SHP77 treated with DMSO at 0.1 percent for 48 hours (cell line): ENCODE measurements at places on chromosomes 6 and 20.

DNA sequence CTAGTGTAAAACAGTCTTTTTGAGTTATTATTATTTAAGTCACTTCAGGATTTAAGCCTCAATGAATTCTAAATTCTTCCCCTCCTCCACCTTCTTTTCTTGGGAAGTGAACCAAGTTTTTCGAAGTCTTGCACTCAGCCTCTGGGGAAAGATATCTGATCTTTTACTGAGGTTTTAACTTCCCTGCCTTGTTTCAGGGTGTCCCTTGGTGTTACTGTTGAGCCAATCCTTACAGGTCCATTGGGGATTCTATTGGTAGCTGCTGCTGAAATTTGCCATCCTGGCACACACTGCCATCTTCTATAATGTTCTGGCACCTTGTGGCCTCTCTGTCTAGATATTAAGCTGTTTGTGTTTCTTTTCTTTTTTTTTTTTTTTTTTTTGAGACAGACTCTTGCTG, 31.7 kb downstream of the BEND6 start:
- no peak for DNase-seq

DNA sequence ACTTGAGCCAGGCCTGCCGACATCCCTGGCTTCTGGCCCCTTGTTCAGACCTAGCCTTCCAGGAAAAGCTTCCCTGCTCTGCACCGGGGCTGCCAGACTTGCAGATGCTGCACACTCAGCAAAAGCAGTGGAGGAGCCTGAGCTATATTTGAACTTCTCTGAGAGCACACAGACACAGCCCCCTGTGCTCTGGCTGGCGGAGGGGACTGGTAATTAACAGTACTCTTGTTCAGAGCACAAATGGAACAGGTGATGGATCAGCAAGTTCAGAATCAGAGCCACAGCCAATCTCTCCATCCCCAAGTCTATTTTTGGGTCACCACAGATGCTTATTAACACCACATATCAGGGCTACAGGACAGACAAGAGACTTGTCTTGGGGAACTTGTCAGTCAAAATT, 27.6 kb upstream of the RIMS4 start:
- DNase-seq, result no peak

GRCh38 chr20:36862857-36863668, 12.9 kb upstream of the TLDC2 start:
- no peak for DNase-seq

- no peak for DNase-seq
These were observed 833 bp downstream of the RAB5IF start for GRCh38 chr20:36606158-36607066.

- DNase-seq, result no peak
These were observed 72.0 kb downstream of the LY86 start for GRCh38 chr6:6660339-6661045.

- DNase-seq, result no peak
These were observed 40.6 kb downstream of the TOX2 start for GRCh38 chr20:43955062-43955749.

GRCh38 chr20:46520976-46521579, 7.7 kb upstream of the ZNF334 start:
- DNase-seq, result peak; percentile 55

- DNase-seq, result no peak
These were observed 25.9 kb upstream of the PTCHD4 start for GRCh38 chr6:48136856-48137255.

GRCh38 chr6:15153191-15153590, 92.7 kb upstream of the JARID2 start:
- no peak for DNase-seq

- DNase-seq, result no peak
These were observed 213.9 kb upstream of the CNR1 start for GRCh38 chr6:88380083-88380482.
